ENCODE measurements at places on chromosomes 4 and X. TPM values are rescaled to one million over a fixed set of nuclear protein-coding genes. Genes with fewer than 3 reads are reported as not detected.

DNA sequence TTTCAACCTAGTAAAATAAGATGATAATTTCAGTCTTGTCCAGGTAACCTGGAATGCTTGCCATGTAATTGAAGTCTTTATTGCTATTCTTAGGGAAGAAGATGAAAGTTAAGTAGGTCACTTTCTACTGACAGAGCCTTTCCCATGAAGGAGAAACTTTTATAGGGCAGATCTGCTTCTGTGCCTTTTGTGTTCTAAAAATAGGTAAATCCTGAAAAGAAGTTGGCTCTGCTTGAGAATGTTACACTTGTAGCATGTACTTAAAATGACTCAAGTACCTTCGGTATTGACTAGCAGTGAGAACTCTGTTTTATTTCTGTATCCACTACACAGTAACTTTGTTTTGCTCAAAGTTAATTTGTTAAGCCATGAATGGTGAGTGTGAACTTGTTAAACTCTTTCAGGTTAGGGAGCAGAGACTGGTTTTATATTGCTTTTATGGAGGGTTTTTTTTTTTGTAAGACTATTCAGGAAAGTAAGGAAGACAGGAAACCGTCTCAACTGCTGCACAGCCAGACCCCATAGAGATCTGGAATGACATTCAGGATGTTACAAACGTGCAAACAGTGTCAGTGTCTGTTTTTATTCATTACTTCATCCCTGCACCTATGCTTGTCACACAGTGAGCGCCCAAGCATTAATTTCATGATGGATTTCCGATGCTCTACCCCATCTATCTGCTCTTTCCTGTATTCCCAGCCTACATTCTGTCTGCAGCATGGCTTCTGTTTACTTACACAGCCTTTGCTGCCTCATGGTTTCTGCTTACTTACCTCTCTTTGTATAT, 53.0 kb downstream of the SEPTIN11 start:
- DNase-seq: no peak

DNA sequence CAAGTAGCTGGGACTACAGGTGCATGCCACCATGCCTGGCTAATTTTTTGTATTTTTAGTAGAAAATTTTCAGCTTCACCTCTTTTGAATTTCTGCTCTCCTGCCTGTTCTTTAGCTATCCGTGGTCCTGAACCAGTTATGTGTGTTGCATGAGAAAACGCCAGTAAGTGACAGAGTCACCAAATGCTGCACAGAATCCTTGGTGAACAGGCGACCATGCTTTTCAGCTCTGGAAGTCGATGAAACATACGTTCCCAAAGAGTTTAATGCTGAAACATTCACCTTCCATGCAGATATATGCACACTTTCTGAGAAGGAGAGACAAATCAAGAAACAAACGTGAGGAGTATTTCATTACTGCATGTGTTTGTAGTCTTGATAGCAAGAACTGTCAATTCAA, 13.9 kb downstream of the ALB start:
- DNase-seq: no peak

DNA sequence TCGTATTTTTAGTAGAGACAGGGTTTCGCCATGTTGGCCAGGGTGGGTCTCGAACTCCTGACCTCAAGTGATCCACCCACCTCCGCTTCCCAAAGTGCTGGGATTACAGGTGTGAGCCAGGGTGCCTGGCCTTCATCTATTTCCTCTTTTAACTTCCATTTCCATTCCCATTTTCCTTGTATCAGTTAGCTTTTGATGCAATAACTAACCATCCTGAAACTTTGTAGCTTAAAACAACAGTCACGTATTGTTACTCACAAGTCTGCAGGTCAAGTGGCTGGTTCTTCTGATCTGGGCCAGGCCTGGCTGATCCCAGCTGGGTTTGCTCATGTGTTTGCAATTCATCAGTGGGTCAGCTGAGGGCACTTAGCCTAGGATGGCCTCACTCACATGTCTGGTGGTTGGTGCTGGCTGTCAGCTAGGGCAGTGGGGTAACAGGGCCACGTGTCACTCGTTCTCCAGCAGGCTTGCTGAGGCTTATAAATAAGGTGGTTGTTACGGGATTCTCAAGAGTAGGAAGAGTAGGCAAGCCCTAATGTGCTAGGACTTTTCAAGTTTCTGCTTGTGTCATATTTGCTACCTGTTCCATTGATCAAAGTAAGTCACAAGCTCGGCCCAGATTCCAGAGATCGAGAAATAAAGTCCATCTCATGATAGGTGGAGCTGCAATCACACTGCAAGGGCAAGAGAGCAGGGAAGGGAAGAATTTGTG, 88.2 kb downstream of the SOWAHB start:
- DNase-seq: no peak

DNA sequence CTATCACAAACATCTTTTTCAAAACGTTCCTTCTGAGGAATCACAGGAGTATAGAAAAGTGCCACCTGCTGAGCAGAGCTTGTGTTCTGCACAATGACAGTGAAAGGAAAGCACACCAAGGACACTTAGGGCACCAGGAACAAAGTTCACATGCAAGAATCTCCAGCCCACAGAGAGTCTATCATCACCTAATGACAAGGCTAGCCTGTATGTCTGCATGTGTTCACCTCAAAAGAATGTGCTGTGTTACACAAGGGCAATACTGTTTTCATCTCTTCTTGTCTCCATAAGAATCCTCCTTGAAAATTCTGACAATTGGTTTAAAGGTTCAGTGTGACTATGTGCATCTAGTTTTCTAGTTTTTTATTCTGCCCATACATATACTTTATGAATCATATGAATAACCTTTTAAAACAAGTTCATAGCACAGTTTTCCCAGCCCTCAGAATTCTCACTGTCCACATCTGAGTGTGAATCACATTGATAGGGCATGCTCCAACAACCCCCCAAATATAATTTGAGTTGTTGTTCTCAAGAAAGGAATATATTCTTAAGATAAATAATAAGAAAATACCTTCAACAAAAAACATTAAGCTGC, 118.0 kb downstream of the PWWP3B start:
- no peak for DNase-seq

ITIH6 gene
- total RNA-seq: not detected

- DNase-seq: no peak
Observed at GRCh38 chr4:3452376-3452775, 10.6 kb downstream of the HGFAC start.

DNA sequence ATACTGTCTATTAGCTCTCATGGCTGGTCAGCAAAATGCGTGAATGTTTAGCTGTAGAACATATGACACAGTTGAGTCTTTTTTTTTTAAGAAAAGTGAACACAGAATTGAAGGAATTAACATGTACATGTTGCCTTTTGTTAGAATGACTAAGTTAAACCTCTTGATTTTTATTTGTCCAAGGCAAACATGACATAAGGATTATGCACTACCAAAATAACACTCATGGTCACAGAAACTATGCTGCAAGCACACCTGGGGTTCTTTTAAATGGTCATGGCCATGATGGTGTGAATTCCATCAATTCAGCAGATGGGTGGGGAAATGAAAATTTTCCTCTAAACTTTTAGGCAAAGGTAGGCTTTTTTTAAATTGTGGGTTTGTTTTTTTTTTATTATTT, 80.1 kb upstream of the CXCL13 start:
- DNase-seq: no peak

DNA sequence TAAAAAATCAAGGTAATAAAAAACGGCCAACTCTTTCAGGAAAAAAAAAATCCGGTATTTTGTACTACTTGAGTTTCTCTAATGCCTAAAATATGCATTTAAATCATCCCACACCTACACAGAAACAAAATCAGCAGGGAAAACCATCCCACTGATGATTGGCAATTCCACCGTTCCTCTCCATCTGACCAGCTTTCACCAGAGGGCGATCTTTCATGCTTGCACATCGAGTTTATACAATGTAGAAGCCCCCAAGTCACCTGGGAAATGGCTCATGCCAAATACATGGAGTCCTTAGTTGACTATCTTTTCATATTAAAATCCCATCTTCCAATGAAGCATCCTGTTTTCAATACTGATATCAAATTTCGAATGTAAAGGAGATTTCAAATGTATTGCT, 69.2 kb downstream of the PTCHD1 start:
- DNase-seq: no peak

GRCh38 chrX:97898798-97899197, 1015.1 kb downstream of the RPA4 start:
- DNase-seq: no peak

DNA sequence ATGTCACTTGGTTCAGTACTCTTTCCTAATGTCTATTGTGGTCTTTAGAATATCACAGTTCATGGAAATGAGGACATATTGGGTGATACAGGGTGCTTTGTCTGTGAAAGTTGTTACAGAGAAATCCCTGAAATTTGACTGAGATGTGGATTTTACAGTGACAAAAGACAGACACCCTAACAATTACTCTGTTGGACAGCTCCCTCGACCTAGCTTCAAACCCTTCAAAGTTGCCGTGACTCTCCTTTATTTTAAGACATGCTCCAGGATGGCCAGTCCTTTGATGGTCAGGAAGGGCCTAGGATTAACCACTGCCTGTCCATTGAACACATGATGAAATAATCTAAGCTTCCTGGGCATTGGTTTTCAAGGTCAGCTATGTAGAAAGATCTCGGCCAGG, 4.0 kb downstream of the DCX start:
- DNase-seq: no peak

DNA sequence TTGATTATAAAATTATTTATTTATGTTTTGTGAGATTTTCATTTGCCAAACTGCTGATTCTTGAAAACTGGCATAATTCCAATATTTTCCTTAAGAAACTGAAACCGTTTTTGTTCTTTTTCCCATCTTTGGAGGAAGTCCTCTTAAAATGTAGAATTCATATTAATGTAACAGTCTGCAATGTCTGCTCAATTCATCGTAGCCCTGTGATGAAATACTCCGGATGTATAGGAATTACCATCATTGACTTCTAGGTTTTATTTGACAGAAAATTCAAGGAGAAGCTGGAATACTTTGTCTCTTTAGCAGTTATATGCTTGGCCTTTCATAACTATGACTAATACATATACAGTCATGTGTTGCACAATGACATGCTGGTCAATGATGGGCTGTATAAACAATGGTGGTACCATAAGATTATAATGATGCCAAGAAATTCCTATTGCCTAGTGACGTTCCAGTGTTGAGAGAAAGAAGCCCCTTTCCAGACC, 185.0 kb upstream of the GPRIN3 start:
- DNase-seq: no peak

DNA sequence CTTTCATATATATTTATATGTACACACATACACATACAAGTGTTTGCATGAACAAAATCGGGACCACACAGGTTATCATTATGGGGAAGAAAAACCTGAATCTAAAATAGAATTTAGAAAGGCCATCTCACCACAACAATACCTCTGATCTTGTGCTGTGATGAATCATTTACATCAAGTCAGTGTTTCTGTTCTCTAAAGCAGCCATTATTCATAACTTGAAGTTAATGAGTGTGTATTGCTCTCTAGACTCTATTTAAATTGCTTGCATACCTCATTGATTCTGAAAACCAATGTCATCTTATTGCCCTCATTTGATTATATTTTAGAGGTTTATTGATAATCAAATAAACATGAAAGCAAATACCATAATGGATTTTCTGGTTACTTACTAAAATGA, 71.6 kb downstream of the FAM114A1 start:
- DNase-seq: no peak

GRCh38 chr4:37793562-37793961, 32.9 kb upstream of the PGM2 start:
- DNase-seq: no peak

- DNase-seq: no peak
Observed at GRCh38 chr4:84110040-84110439, 389.1 kb downstream of the NKX6-1 start.

GRCh38 chr4:7976025-7976424, 36.4 kb upstream of the AFAP1 start:
- no peak for DNase-seq

GRCh38 chr4:10164877-10165283, 48.3 kb upstream of the WDR1 start:
- no peak for DNase-seq

OPHN1 gene
- 20.1 TPM for total RNA-seq

Measured in lower leg skin (tissue), 4 donors.